T-helper 1 cell (primary cell): ENCODE measurements at places on chromosomes 2 and 18.

DNA sequence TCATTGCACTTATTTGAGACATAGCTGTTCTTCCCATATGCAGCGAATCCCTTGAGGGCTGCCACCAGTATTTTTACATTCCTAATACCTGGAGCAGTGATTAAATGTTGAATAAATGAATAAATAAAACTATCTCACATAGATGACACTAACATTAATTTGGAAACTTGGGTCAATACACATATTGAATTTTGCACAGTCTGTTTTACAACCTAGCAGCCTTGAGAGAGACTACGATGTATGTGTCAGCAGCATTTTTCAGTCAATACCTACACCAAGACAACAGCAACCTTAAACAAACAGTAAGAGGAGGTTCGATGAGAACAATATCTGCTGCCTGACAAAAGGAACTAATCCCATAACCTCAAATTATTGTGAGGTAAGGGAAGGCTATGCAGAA lies 53.4 kb downstream of the NBAS start:
- no peak for DNase-seq

GRCh38 chr18:46448347-46448746 lies 208.7 kb downstream of the LOXHD1 start:
- DNase-seq, result no peak

DNA sequence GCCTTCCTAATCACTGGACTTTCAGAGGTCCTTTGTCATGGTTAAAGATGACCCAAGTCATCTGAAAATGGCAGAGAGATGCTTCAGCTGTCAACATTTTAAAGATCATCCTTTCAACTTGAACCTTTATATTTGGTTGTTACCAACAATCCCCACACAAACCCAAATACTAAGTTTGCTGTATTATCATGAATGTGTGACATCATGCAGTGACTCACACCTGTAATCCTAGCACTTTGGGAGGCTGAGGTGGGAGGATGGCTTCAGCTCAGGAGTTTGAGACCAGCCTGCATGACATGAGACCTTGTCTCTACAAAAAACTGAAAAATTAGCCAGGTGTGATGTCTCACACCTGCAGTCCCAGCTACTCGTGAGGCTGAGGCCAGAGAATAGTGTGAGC lies 55.2 kb upstream of the NRP2 start:
- DNase-seq, result no peak

DNA sequence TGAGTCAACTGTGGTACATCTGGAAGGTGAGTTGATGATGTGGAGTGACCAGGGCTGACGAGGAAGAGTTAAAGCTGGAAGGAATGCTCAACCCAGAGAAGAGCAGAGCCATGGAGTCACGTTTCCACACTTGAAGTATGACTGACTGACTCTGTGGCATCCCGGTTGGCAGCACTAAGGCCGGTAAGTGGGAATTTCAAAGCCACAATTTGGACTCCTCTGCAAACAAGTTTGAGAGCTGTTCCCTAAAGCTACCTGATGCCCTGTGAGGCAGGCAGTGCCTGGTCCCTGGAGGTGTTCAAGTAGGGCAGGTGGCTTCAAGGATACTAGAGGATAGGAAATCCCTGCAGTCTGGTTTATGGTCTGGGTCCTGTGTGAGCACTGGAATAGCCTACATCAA lies 69.3 kb upstream of the ITGB6 start:
- no peak for DNase-seq

GRCh38 chr2:120330946-120331822 lies 14.8 kb upstream of the INHBB start:
- DNase-seq, result no peak

DNA sequence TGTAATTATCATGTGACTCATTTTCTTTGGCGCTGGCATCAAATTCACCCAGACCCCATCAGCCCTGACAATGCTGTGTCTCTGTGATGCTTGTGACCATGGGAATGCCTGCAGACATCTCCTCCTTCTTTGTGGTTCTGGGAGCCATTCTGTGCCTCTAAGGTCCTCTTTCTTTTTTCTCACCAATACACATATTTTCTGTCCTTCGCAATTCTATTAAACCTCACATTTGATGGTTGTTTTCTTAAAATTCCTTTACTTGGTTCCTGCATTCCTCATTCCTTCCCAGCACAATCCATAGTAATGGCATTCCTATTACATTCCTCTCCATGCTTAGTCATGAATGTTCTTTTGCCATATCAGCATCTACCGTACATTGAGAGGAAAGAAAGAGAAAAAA lies 375.3 kb downstream of the PIK3C3 start:
- no peak for DNase-seq

GRCh38 chr2:70995426-70995729 lies 705 bp upstream of the TEX261 start:
- peak; percentile 45 for DNase-seq

DNA sequence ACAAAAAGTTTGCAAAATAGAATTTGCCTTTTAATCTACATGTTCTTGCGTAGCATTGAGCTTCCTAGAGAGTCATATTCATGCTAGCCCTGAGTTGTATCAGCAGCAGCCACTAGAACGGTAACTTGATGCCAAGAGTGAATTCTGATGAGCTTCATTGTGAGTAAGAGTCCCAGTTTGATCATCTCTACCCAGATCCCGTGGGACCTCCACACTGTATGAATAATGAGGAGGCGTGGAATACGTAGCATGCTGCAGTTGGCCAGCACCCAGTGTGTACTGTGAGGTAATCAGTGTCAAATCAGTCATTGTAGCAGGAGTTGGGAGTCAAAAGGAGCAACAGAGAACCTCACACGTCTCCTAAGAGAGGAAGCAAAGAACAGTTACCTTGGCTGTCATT lies 197.9 kb downstream of the NEDD4L start:
- DNase-seq, result no peak

DNA sequence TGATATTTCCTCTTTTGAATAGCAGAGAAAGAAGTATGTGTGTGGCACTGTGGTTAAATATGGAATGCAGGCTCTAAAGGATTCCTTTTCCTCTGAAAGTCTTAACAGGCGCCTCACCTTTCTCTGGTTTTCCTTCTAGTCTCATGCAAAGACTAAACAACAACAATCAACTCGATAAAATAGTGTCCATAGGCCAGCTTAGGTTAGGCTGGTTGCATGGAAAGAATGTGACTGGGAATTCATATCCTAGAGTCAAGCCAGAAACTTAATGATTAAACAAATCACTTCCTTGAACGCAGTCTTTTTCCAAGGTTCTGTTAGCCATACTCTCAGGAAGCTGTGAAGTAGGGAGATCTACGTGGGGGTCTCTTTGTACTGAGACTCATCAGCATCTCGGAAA lies 800.8 kb upstream of the ID2 start:
- DNase-seq, result no peak

- no peak for DNase-seq
Observed at GRCh38 chr2:29878898-29879297, 42.5 kb downstream of the ALK start.

DNA sequence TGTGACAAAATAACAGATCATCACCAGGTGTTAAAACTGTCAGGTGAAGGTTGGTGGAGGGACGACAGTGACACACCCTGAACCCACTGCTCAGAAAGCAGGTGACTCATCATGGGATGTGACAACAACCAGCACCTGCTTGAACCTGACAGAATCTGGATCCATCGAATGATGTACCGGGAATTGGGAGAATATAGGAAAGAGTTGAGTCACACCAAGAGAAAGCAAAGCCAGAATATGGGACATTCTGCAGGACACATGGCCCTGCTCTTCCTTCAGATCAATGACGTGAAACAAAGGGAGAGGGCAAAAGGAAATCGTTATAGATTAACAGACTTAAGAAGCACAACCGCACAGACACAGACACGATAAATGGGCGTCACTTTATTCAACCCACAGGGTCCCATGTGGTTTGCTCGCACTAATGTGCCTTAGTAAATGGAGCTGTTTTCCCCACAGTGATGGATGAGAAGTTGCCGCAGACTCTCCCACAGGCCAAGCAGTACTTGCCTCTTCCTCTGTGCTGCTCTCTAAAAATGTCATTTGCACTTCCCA lies 100.1 kb downstream of the CRACDL start:
- no peak for DNase-seq

DNA sequence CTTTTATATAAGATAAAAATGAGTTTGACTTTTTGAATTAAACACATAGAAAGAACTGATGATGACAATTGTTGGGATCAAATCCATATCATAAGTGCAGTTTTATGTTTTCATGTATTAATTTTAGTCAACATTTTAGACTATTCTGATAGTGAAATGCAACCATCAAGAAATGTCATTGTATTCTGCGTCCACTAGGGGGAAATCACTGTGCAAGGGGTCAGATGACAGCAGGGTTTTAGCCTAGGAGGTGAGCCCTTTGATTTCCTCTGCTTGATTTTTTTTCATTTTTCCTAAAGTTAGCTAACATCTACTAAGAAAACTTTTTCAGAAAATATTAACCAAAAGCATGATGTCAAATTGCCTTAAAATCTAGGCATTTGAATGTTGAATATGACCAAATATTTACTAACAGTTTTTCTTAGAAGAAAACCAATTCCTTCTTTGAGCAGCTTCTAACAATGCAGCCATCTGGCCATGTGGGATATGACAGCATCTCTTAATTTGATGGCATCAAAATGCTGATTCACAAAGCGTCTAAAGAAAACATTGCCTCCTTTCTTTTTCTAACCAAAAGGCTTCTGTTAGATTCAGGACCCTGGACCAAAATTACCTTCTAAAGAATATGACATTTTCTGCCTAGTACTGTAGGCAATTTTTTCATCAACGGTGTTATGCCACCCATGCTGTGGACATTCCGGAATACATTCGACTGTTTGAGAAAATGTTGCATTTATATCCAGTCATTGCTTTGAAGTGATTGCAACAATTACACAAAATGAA lies 141.5 kb downstream of the SPHKAP start:
- DNase-seq, result no peak

- no peak for DNase-seq
Observed at GRCh38 chr2:29130295-29130694, 15.1 kb downstream of the CLIP4 start.

DNA sequence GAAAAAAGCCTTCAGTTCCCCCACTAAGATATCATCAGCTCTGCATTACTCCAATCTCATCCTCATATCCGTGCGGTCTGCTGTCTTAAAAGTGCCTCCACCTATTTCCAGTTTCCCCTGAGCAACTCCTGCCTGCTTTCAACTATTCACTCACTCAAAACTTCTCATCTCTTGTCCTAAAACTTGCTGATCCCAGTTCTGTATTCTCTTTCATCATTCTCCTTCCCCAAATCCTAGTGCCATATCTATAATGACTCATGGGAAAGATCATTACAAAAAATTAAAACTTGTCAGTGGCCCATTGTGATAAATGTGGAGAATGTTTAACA lies 20.0 kb downstream of the ACVR1 start:
- DNase-seq, result no peak

GRCh38 chr2:126783341-126783740 lies 115.3 kb upstream of the TEX51 start:
- DNase-seq, result no peak

DNA sequence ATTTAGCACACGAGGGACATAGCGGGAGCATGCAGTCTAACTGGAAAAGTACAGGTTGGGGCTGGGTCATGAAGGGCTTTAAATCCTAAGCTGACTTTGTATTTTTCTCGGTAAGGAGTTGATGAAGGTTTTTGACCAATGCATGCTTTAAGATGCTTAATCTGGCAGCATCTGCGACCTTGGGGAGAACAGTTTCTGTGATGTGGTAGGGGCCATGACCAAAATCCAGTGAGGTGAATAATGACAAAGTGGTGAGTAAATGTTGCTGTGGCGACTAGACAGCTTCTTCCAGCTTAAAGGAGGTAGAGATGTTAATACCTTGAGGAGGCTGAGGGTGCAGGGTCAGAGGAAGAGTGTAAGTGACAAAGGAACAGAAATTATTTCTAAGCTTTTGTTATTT lies 174.6 kb upstream of the ALPP start:
- no peak for DNase-seq

DNA sequence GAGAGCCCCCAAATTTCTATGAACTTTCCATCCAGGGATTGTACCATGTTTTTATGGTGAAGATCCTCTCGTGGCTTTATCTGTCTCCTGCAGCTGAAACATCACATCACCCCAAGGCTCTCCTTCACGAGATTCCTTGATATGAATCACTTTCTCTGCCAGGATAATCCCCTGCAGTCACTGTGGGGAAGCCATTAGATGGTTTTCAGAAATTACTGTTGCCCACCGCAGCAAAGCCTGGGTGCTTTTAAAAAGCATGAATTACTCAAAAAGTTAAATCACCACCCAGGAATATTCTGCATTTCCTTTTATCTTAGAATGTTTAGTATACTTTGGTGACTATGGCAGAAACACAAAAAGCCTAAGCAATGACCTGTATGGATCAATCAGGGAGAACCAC lies 428.4 kb upstream of the SLC14A2 start:
- no peak for DNase-seq

GRCh38 chr2:105852066-105852465 lies 107.4 kb downstream of the NCK2 start:
- no peak for DNase-seq

DNA sequence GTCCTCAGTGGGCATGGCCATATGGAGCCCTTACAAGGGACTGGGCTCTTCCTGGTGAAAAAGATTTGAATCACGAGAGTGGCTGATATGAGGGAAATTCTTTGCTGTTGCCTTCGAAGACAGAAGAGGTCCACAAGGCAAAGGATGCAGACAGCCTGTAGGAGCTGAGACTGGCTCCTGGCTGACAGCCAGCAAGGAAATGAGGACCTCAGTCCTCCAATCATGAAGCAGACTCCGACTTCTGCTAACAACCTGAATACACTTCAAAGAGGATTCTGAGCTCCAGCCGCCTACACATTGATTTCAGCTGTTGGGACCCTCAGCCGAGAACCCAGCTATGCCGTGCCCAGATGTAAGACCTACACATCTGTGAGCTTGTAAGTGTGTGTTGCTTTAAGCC lies 3.0 kb upstream of the ST8SIA5 start:
- no peak for DNase-seq

- no peak for DNase-seq
Observed at GRCh38 chr2:121187982-121188411, 97.0 kb downstream of the TFCP2L1 start.

- DNase-seq, result no peak
Observed at GRCh38 chr18:54357082-54357659, 487 bp downstream of the STARD6 start.

- DNase-seq, result no peak
Observed at GRCh38 chr18:36818652-36819051, 10.2 kb downstream of the TPGS2 start.

DNA sequence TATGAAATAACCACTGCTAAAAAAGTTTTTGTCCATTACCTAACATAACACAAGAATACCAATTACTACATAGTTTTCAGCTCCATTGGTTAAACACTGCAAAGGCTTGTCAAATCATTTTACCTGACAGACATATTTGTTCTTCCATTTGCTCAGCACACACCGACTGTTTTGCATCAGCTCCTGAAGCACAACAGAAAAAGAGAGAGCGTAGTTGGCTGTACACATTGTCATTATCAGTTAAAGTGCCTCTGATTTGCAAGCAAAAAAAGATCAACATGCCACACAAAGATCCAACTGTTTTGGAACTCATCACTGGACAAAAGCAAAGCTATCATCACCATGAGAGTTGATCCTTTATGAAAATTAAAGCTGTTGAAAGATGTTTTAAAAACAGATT lies 103.8 kb downstream of the WDPCP start:
- no peak for DNase-seq

GRCh38 chr2:85475799-85476490 lies 57.4 kb downstream of the SH2D6 start:
- DNase-seq, result no peak

GRCh38 chr2:9560628-9561027 lies 5.0 kb upstream of the ADAM17 start:
- no peak for DNase-seq

- no peak for DNase-seq
Observed at GRCh38 chr2:7672027-7672684, 754.9 kb downstream of the RNF144A start.
